Activated CD8-positive, alpha-beta memory T cell treated with anti-CD3 and anti-CD28 coated beads, Interleukin-2, amount 10 ng/mL, durations not matched to agents 7 days and 5 days (primary cell): ENCODE measurements at places on chromosomes 5 and 9.

DNA sequence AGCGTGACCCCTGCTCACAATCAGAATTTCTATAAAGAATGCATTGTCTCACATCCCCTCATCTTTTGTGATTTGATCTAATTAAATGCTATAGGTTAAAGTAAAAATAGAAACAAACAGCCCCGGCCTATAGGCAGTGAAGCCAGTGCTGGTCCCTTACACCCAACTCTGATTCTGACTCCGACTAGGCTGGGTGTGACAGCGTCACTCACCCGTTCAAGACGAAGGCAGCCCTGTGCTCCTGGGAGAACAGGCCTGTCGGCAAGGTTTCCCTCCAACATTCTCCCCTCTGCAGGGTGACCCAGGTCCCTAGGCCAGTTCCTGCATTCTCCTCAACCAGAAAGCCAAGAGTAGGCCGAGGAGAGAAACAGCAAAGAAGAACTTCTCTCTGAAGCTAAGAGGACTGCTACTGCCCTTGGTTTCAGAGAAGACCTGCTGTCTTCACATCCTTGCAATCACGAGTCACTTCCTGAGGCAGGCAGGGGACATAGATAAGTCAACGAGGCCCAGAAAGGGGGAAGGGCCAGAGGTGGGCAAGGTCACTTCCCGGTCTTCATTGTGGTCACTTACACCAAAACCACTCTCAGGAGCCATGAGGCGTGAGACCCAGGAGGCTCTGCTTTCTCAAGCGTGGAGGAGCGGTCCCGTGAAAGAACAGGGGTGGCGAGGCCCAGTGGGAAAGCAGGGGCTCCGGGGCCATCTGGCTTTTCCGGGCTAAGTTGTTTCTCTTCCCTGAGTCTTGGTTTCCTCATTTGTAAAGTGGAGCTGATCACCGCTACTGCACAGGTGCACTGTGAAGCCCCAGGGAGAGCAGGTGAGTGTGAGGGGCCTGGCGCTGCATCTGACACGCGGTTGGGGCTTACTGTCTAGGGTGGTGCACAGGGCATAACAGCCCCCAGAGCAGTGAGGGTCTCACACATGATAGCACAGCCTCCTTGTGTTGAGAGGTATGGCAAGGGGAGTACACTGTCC, 200.8 kb downstream of the CRB2 start:
- no peak for DNase-seq
- peaks cover 1% of the 10 kb centered on the region for H3K36me3 ChIP-seq
- peaks cover 5% of the 10 kb centered on the region for H3K27me3 ChIP-seq
- H3K4me1 ChIP-seq = peaks cover 2% of the 10 kb centered on the region
- H3K27ac ChIP-seq = no peak overlapping the region

- H3K27ac ChIP-seq = peak overlapping the region; percentile 5
- H3K4me3 ChIP-seq = peak overlapping the region; percentile 59
- peak; percentile 69 for DNase-seq
- no peaks in the 10 kb centered on the region for H3K36me3 ChIP-seq
Observed at GRCh38 chr9:128421482-128421996, 882 bp downstream of the CERCAM start.

DNA sequence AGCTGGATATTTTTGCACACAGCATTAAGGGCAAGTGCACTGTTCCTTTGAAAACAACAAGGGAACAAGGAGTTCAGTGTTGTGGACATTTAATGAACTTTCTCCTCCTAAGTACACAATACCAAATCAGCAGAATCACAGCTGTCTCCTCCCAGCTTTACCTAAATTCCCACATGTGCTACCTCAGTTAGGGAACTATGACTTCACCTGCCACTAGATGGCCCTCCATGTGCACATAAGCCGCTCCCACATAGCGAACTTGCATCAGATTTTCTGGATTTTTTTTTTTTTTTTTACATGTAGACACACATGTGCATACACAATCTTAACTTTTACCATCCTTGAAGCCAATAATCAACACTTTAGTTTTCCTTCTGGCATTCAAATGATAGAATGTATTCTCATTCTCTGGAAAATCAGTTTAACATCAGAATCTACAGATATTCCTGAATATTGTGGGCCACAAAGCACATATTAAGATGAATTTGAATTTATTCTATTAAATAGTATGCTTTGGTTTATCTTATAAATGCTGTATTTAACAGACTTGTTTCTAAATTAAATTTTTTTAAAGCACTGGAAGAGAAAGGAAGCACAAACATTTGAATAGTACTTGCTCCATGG, 123.6 kb downstream of the PALM2AKAP2 start:
- H3K27ac ChIP-seq = no peak overlapping the region
- H3K36me3 ChIP-seq = no peaks in the 10 kb centered on the region
- no peaks in the 10 kb centered on the region for H3K4me1 ChIP-seq
- no peak overlapping the region for H3K4me3 ChIP-seq
- peak; percentile 69 for DNase-seq
- peaks cover 15% of the 10 kb centered on the region for H3K27me3 ChIP-seq

DNA sequence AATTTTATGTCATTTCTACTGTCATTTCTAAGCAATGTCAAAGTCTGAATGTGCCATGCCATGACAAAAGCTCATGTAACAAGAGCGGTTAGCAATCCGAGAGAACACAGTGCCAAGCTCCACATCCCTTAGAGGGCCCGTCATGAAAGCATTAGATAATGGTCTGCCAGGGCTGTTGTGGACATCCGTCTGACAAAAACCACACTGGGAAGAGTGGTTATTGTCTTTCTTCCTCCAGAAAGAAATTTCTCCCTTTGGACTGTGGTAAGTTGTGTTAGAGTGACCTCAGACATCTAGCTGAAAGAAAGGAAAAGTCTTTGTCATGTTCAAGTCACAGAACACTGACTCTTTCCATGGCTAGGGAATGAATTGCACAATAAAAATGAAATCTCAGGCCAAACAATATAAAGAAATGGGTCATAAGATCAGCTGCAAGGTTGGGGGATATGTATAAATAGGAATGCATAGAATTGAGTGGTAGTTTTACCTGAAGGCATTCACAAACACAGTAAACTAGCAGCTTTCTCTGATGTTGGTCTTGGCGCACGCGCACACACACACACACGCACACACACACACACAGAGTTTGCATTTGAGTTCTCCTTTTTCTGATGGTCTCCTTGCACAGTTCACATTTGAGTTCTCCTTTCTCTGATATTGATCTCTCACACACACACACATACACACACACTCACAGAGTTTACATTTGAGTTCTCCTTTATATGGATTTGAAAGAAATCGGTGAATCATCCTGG, 5.3 kb downstream of the SLC1A3 start:
- no peak for DNase-seq
- H3K27me3 ChIP-seq = peaks cover 51% of the 10 kb centered on the region
- no peak overlapping the region for H3K27ac ChIP-seq

GRCh38 chr9:136407911-136408310, 2.5 kb downstream of the ENTR1 start:
- H3K4me3 ChIP-seq = no peak overlapping the region
- no peak overlapping the region for H3K27ac ChIP-seq
- no peaks in the 10 kb centered on the region for H3K27me3 ChIP-seq
- peaks cover 35% of the 10 kb centered on the region for H3K36me3 ChIP-seq
- H3K4me1 ChIP-seq = peaks cover 63% of the 10 kb centered on the region

DNA sequence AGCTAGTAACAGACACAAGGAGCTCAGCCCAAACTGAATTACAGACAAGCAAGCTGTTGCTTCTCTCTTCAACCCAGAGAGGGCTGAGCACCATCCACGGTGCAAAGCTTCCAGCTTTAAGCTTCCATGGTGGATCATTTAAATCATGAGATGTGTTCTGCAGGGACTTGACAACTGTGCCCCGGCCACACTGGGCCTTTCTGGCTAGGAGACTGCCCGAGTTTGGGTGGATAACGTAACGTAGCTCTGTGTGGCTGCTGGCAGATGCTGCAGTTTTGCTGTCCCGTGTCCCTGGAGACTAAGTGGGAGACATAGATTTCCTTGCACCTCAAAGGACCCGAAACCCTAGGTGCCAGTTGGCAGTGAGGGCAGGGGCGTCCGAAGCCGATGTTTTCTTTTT, 234.0 kb downstream of the IRX2 start:
- H3K27ac ChIP-seq = no peak overlapping the region
- no peaks in the 10 kb centered on the region for H3K27me3 ChIP-seq
- no peaks in the 10 kb centered on the region for H3K4me1 ChIP-seq
- no peaks in the 10 kb centered on the region for H3K36me3 ChIP-seq
- no peak for DNase-seq

GRCh38 chr5:148903587-148903986, 77.2 kb downstream of the ADRB2 start:
- H3K27me3 ChIP-seq = peaks cover 2% of the 10 kb centered on the region
- H3K36me3 ChIP-seq = no peaks in the 10 kb centered on the region
- no peak overlapping the region for H3K4me3 ChIP-seq
- no peak overlapping the region for H3K27ac ChIP-seq
- DNase-seq = no peak

DNA sequence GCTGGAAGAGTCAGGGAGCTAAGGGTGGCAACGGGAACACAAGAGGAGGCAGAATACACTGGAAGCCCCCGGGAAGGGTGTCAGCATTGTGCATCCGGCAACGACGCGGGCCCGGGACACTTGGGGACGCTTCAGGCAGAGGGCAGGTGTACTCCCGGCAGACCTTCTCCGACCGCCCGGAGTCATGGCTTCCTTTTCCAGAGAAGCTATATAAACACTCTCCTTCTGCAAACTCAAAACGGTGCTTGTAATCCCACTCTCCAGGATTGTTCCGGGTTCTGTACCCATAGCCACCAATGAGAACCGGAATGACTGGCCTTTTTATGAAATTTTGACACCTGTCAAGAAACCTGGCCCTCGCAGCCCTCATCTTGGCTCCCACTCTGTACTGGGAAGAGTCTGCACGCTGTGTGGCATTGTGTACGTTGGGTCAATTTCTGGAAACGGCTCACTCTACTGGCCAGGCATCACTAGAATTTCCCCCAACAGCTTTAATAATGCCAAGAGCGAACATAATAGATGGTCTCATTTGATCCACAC, 462 bp upstream of the MCC start:
- H3K4me1 ChIP-seq = peaks cover 23% of the 10 kb centered on the region
- H3K27me3 ChIP-seq = peaks cover 81% of the 10 kb centered on the region
- DNase-seq = no peak
- H3K4me3 ChIP-seq = peak overlapping the region; percentile 68

DNA sequence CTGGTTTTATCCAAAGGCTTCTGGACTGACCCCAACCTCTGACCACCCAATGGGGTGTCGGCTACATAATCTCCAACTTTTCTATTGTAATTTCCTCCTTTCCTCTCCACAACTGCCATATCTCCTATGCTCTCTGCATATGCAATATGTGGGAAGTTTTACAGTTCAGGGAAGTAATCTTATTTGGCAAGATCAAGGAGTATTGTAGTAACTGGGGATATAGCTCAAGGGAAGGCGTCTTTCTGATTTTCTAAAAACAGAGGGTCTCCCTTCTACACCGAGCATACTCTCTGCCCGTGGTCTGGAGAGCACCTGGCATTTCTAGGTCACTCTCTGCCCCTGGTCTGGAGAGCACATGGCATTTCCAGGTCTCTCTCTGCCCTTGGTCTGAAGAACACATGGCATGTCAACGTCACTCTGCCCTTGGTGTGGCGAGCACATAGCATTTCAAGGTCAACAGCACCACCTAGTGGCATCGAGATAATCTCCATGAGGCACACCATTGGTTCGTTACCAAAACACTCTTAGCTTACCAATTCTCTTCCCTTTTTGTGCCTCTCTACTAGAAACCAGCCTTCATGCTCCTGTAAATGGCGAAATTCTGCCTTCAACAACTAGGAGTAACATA, 616.4 kb upstream of the NUDT12 start:
- H3K36me3 ChIP-seq = no peaks in the 10 kb centered on the region
- DNase-seq = no peak
- H3K4me1 ChIP-seq = no peaks in the 10 kb centered on the region
- no peak overlapping the region for H3K4me3 ChIP-seq
- no peaks in the 10 kb centered on the region for H3K27me3 ChIP-seq

DNA sequence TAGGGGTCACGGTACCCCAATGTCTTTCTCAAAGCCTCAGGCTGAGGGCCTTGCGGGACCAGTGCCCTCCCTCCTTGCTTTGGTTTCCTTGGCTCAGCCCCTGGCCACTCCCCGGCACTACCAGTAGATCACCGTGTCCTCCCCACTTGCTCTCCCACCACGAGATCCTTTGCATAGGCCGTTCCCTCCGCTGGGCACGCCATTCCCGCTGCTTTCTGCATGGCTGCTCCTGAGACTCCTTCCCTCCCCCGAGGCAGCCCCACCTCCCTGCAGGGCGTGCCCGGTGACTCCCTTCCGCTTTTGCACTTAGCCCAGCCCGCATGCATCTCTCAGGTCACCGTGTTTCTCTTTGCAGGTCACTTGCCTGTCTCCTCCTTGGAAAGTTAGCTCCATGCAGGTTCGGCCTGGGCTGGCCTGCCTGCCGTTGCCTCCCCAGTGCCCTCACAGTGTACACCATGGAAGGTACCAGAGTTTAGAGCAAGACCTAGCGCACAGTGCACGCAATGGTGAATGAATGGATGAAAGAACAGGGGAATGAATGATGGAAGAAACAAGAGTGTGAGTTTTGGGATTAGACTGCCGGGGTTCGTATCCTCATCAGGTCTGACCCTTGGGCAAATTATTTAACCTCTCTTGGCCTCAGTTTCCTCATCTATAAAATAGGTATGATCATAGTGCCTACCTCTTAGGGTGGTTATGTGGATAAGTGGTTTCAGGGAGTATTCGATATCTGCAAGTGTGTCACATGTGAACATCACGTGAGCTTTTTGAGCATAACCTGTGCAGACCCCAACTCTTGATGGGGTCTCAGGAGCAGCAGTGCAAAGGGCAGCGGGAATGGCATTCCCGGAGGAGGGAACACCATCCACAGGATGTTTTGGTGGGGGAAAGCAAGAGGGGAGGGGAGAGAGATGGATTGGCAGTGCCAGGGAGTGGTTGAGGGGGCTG, 214.3 kb downstream of the C9orf50 start:
- H3K4me1 ChIP-seq = peaks cover 3% of the 10 kb centered on the region
- no peaks in the 10 kb centered on the region for H3K27me3 ChIP-seq
- H3K36me3 ChIP-seq = peaks cover 10% of the 10 kb centered on the region
- no peak overlapping the region for H3K4me3 ChIP-seq

- DNase-seq = no peak
- H3K36me3 ChIP-seq = no peaks in the 10 kb centered on the region
- no peak overlapping the region for H3K4me3 ChIP-seq
- H3K4me1 ChIP-seq = no peaks in the 10 kb centered on the region
- H3K27me3 ChIP-seq = no peaks in the 10 kb centered on the region
Observed at GRCh38 chr5:160071516-160071915, 47.7 kb downstream of the PWWP2A start.

GRCh38 chr5:112799661-112800060, 61.4 kb upstream of the SRP19 start:
- no peak overlapping the region for H3K27ac ChIP-seq
- no peak overlapping the region for H3K4me3 ChIP-seq
- H3K36me3 ChIP-seq = peaks cover 18% of the 10 kb centered on the region
- DNase-seq = no peak
- H3K27me3 ChIP-seq = no peaks in the 10 kb centered on the region

DNA sequence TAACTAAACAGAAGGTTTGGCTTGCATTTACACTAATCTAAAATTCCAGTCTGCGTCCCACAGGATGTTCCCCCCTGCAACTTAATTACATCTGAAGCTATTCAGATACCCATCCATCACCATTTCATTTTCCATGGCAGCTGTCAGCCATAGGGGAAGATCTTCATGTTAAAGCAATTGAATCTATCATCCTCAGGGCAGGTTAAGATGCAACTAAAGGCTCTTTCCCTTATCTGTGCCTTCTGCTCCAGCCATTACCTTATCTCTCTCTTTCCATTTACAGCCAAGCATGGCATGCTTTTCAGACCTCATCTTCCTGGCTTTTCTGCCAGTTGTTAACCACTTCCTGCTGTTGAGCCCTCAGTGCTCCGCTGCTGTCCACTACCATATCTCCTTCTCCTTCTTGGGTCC, 15.8 kb upstream of the HACD4 start:
- no peaks in the 10 kb centered on the region for H3K27me3 ChIP-seq
- H3K27ac ChIP-seq = no peak overlapping the region
- no peak for DNase-seq
- no peak overlapping the region for H3K4me3 ChIP-seq
